ENCODE measurements at places on chromosomes 12 and 14. TPM values are rescaled to one million over a fixed set of nuclear protein-coding genes. Genes with fewer than 3 reads are reported as not detected.
A peak's percentile ranks its signal among the peaks of the same experiment; 100 is the strongest.

DNA sequence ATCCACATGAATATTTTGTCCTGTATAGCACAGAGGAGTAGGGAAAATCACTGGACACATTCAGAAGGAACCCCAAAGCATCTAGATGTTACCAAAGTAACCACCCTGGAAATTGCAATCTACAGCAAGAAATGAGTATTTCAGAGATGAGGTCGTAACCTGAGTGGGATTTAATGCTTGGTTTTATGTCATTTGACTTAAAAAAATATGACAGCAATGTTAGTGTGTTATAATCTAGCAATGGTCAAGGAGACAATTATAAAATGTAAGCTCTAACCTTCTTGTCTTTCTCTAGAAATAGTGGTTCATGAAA lies 256.6 kb downstream of the NAV3 start:
- DNase-seq, result no peak

DNA sequence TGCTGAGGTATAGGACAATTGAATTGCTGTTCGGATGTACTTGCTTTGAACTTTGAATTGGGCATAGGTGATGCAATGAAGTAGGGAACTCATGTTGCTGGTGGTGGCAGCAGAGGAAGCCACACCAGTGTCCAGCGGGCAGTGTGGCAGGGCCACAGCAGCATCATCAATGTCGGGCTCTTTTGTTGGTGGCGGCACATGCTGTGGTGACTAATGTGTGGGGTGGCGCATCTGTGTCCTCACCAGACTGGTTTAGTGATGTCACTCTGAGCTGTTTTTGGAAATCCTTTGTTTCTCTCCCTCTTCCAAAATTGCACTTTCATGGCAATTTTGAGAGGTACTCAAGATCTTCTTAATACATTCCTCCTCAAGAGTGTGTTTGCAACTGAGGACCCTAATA lies 187.6 kb downstream of the ETNK1 start:
- no peak for DNase-seq

DNA sequence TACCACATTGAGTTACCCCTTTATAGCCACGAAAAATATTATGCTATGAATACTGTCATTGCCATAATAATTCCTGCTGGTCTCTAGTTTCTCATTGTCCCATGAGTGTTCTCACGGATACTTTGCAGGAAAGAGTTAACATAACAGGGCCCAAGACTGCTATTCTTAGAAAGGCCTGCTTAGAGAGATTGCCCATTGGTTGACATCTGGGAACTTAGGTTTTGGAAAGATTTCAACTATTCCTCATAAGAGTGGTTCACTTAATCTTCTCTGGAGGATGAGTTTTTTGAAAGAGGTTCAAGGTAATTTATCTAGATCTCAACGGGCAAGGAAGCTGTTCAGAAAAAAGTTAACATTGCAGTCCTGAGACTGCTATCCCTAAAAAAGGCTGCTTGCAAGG lies 18.4 kb upstream of the PRPF39 start:
- no peak for DNase-seq

DNA sequence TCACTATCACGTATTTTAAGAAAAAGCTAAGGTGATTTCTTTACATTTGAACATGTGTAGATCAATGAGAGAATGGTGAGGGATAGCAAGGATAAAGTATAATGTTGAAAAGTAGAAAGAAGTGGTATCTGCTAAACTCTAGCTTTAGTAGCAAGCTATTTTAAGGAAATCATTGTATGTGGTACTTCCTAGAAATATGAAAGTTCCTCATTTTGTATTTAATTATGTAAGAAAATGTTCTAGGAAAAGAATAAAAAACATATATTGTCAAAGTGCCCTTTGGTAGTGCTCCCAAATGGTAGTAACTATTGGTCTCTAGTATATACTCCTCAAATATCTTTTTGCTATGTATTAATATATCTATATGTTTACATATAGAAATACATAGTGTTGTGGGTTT lies 35.7 kb downstream of the RAB21 start:
- no peak for DNase-seq

GRCh38 chr12:74412606-74413230 lies 124.9 kb upstream of the ATXN7L3B start:
- peak; percentile 69 for DNase-seq

The SMIM41 gene
- 0.75 TPM for total RNA-seq

- no peak for DNase-seq
These were observed 9.6 kb downstream of the MARS1 start for GRCh38 chr12:57497223-57498131.

The ARID4A gene
- 36.3 TPM for total RNA-seq

The COX8C gene
- total RNA-seq, result not detected

The ACRBP gene
- 2.2 TPM for total RNA-seq

DNA sequence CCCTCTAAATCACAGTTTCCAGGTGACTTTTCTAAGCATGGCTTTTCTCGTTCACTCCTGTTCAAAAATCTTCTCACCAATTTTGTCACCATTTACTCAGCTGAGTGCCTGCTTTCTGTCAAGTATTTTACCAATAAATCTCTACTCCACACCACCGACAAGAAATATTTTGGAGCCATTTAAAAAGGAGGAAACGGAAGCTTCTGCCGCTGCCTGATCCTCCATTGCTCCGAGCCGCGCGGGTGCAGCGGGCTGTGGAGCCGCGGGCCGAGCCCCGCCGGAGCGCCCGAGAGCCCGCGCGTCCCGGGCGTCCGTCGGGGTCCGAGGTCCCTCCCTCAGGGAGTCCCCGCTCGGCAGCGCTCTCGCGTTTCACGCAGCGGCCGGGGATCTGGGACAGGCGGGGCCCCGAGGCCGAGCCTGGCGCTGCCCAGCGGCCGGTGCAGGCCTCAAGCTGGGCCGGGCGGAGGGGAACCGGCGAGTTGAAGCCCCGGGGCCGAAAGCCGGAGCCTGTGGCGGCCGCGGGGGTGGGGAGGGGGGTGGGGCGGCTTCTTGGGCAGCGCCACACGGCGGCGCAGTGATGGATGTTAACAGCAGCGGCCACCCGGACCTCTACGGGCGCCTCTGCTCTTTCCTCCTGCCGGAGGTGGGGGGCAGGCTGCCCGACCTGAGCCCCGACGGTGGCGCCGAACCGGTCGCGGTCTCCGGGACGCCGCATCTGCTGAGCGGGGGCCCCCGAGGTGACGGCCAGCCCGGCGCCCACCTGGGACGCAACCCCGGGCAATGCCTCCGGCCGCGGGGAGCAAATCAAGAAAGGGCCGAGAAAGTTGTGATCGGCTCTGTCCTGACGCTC lies 1.1 kb upstream of the HEBP1 start:
- peak; percentile 54 for DNase-seq

DNA sequence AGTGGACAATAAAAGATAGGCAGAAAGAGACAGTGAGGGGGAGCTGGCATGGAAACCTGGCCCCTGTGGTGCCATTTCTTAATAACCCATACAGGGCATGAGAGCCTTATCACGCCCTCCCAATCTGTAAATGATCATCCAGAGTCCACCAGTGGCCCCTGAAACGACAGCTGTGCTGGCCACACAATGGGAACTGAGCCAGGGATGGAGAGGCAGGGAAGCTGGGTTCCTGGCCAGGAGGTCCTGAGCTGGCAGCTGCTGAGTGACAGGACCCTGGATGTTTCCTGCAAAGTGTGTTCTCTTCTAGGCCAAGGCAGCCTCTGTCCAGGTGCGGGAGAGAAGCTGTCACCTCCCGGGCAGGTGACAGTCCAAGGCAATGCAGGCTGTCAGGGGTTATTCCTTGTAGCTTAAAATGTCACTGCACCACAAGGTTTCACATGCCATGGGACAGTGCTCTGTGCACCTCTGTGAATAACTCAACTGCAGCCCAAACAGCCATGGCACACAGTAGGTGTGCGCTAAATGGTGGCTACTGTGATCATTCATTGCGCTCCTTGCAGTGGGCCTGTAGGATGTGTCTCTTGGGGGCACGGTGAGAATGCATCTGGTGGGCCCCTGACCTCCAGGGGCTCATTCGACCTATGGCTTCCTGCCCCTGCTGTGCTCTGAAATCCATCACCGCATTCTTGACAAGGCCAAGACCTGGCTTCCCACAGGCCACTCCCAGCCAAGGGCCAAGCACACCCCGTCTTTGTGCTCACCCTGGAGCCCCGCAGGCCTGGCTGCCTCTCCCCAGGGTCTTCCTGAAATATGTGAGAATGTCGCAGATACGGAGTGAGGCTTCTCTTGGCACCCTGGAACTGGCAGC lies 46.3 kb upstream of the BCL11B start:
- no peak for DNase-seq

The DDX11 gene
- total RNA-seq, result 31.9 TPM

DNA sequence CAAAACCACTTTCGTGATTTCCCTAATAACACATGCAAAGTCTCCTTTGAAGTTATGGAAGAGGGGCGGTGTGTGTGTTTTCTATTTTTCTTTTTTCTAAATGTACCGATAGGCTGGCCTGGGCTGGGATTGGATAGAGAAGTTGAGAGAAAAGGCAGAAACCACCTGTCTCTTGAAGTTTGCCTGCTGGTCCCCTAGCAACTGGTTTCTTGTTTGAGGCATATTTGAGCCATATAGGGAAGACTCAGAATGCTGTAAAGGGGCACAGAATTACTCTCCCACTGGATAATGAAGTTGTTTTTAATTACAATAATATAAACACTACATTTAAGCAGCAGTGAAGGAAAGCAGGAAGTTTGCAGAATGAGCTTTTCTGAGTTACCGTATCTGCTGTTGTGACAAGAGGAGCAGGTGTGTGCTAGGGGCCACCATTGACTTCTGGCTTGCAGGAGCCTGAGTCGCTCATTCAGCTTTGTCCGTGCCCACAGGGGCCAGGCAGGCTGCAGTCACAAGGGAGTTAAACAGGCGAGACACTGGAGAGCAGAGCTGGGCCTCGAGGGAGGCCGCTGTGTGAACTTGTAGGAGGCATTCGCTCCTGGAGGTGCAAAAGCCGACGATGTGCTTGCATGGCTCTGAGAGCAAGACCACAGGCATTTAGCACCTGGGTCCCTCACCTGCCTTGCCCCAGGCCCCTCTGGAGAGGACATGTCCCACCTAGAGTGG lies 173.8 kb upstream of the RGS6 start:
- DNase-seq, result no peak

- DNase-seq, result no peak
These were observed 114.0 kb downstream of the ETNK1 start for GRCh38 chr12:22738945-22739344.

The NPAS3 gene
- total RNA-seq, result 6.9 TPM

The ACSM4 gene
- total RNA-seq, result not detected

The NCKAP5L gene
- total RNA-seq, result 25.2 TPM

The DBX2 gene
- not detected for total RNA-seq
